LHCN-M2 (cell line): ENCODE measurements at places on chromosomes 1 and 21. TPM values are rescaled to one million over a fixed set of nuclear protein-coding genes. Genes with fewer than 3 reads are reported as not detected.

Gene TNNT2
- total RNA-seq: 62.1 and 156 TPM in 2 replicates

Gene SDC3
- total RNA-seq: 33.0 and 39.8 TPM in 2 replicates

Gene TMEM82
- 0.11 TPM in 1 of 2 replicates, not detected in the other for total RNA-seq

Gene LGR6
- total RNA-seq: not detected in 2 replicates

Gene ZNF691
- total RNA-seq: 7.9 and 11.0 TPM in 2 replicates

Gene C1orf141
- total RNA-seq: not detected in 2 replicates

Gene CA6
- total RNA-seq: not detected in 2 replicates

Gene LCE1A
- total RNA-seq: not detected in 2 replicates

Gene CD34
- 1.2 and 2.1 TPM in 2 replicates for total RNA-seq

Gene HRNR
- total RNA-seq: not detected in 2 replicates

Gene NHLH1
- 0.13 TPM in 1 of 2 replicates, not detected in the other for total RNA-seq

Gene CHAF1B
- 9.0 and 9.9 TPM in 2 replicates for total RNA-seq

Gene TRIM58
- total RNA-seq: not detected in 2 replicates

Gene OSCP1
- 4.5 and 7.1 TPM in 2 replicates for total RNA-seq

Gene OR2T33
- not detected in 2 replicates for total RNA-seq

Gene MFAP2
- 5.8 and 12.9 TPM in 2 replicates for total RNA-seq

Gene LORICRIN
- not detected in 2 replicates for total RNA-seq

Gene GUCA2A
- not detected in 2 replicates for total RNA-seq

Gene TIAM1
- 11.6 and 18.1 TPM in 2 replicates for total RNA-seq

Gene OR2T35
- total RNA-seq: not detected in 2 replicates

Gene OR2T2
- total RNA-seq: not detected in 2 replicates

Gene BMP8B
- 0.58 and 1.2 TPM in 2 replicates for total RNA-seq

Gene IQCC
- total RNA-seq: 2.3 and 4.0 TPM in 2 replicates

Gene NFYC
- total RNA-seq: 31.3 and 33.1 TPM in 2 replicates

Gene C4BPB
- not detected in 2 replicates for total RNA-seq

Gene UBAP2L
- 94.1 and 116 TPM in 2 replicates for total RNA-seq

Gene PROK1
- not detected in 2 replicates for total RNA-seq

Gene BGLAP
- 2.0 and 4.3 TPM in 2 replicates for total RNA-seq

Gene SPRR1A
- total RNA-seq: not detected in 2 replicates

Gene ANXA9
- not detected in 2 replicates for total RNA-seq

Gene CYP4Z1
- not detected in 2 replicates for total RNA-seq

Gene C1orf105
- 0.19 and 0.46 TPM in 2 replicates for total RNA-seq

Gene TRIM67
- not detected in 2 replicates for total RNA-seq

Gene SCP2
- 125 and 128 TPM in 2 replicates for total RNA-seq

Gene VAMP4
- total RNA-seq: 6.4 and 7.2 TPM in 2 replicates

Gene NFASC
- 0.19 and 0.46 TPM in 2 replicates for total RNA-seq

Gene RNF19B
- 12.9 and 13.7 TPM in 2 replicates for total RNA-seq

Gene NUAK2
- total RNA-seq: 0.46 and 0.64 TPM in 2 replicates

Gene C1orf94
- total RNA-seq: not detected in 2 replicates

Gene RIMKLA
- total RNA-seq: not detected in 2 replicates

Gene DBT
- 3.4 and 3.7 TPM in 2 replicates for total RNA-seq

Gene CRYAA
- not detected in 2 replicates for total RNA-seq

Gene FUCA1
- 17.7 and 20.6 TPM in 2 replicates for total RNA-seq

Gene SLC9A1
- 14.9 and 16.7 TPM in 2 replicates for total RNA-seq

Gene C1orf167
- total RNA-seq: not detected in 2 replicates

Gene KCNJ6
- total RNA-seq: 12.9 and 18.9 TPM in 2 replicates

Gene HJV
- 0.13 and 1.2 TPM in 2 replicates for total RNA-seq

Gene PPCS
- 33.8 and 51.8 TPM in 2 replicates for total RNA-seq

Gene RNU1-3
- under 0.01 TPM in 1 of 2 replicates, not detected in the other for total RNA-seq

Gene CXADR
- not detected in 2 replicates for total RNA-seq

Gene ACKR1
- total RNA-seq: not detected in 2 replicates

Gene SYT14
- total RNA-seq: 12.6 and 14.0 TPM in 2 replicates

Gene SPRR2D
- not detected in 2 replicates for total RNA-seq
